ENCODE measurements at places on chromosomes 4 and X. TPM values are rescaled to one million over a fixed set of nuclear protein-coding genes. Genes with fewer than 3 reads are reported as not detected.

Gene ANOS1
- 12.1 TPM for total RNA-seq

GRCh38 chr4:19380600-19380999 lies 871.1 kb upstream of the SLIT2 start:
- no peak for DNase-seq

- DNase-seq: peak; percentile 92
Measured at GRCh38 chrX:74293343-74293946, 10.5 kb upstream of the ZCCHC13 start.

DNA sequence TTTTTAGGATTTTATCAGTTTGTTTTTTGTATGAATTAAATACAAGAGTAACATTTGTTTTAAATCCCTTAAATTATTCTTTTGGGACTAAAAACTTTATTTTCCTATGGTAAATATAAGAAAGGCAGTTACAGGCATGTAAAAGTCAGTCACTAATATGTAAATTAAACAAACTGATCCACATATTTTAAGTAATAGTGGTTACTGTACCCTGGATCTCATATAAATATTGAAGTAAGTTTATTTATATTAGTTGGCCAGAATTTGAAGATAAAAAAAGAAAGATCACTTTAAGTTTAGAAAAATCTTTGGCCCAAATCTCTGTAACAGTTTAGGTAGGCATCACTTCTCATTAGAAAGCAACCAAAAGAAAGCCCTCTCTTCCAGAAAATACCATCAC lies 45.8 kb downstream of the LDB2 start:
- no peak for DNase-seq

- DNase-seq: no peak
Measured at GRCh38 chr4:81634766-81635549, 163.3 kb upstream of the RASGEF1B start.

Gene NWD2
- total RNA-seq: not detected

DNA sequence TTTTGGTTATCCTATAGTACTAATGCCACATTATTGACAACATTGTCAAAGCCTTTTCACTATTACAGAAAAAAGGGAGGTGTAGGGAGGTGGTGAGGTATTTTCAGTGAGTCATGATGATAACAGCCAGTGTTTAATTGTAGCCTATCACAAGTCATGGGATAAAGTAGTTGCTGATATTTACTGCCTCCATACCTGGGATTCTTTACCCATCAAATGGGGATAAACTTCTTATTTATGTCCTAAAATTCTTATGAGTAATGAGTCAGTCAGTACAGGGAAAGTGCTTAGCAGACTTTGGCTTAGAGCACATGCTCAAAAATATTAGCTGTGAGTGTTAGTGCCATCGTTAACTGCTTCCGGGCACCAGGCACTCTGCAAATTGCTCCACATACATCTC lies 25.7 kb downstream of the ADGRG2 start:
- no peak for DNase-seq

Gene CDS1
- 0.48 TPM for total RNA-seq

Gene SPANXA2
- not detected for total RNA-seq

DNA sequence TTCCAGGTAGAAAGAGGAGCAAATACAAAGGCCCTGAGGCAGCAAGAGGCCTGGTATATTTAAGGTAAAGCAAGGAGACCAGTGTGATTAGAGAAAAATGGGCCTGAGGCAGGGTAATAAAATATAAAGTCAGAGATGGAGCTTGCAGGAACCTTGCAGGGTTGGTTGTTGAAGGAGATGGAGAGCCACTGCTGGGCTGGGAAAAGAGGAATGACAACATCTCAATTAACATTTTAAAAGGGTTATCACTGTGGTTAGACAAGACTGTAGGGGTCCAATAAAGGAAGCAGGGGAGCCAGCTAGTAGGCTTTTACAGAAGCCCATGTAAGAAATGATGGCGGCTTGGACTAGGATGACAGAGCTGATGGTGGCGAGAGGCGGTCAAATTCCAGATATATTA lies 205.5 kb upstream of the MBNL3 start:
- no peak for DNase-seq

GRCh38 chr4:188139671-188140070 lies 430 bp downstream of the TRIML1 start:
- DNase-seq: no peak

DNA sequence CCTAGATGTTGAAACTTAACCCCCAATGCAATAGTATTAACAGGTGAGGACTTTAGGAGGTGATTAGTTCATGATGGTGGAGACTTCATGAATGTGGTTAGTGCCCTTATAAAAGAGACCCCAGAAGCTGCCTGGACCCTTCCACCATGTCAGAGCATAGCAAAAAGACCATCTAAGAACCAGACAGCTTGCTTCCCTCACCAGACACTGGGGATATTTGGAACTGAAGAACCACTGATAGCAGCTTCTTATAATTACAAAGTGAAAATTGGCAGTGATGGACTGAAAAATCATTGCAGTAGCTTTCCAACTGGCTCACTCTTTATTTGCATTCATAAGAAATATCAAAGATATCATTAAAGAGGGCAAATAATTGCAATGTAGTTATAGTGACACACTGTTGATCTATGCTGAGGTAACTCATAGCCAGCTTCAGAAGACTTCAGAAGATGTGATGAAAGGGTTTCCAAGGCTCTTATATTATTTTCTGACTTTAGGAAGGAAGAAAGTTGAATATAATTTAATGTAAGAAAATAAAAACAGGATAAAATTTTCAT lies 5.8 kb downstream of the RASSF6 start:
- no peak for DNase-seq

- no peak for DNase-seq
Measured at GRCh38 chr4:184471881-184472613, 2.3 kb downstream of the IRF2 start.

DNA sequence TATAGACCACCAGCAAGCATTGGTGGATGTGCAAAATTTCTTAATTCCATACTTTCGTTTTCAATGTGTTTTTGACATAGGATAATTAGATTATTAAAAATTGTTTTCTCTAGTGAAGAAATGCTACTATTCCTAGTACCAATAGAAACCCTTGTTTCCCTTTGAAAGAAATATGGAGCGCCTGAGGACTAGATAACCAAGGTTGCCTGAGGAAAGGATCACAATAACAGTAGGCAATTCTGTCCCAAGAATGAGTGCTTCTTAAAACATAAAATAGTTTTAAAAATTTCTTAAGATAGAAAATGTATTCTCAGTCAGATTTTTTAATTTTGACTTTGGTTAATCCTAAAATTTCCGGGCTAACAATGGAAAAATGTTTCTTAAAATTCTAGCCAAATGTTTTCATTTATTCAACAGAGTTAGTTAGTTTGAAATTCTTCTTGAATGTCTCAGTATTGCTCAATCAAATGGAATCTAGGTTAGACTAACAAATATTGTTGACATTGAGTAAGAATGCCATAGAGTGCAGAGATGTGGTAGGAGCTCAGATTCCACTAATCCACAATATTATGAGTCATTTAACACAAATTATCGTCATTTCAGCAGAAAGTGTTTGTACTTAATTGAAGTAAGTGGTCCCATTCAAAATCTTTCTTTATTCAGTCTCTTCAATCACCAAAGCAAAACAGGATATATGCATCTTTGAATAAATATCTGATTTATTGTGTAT lies 666.0 kb downstream of the GRID2 start:
- no peak for DNase-seq

Gene SLC6A8
- 16.2 TPM for total RNA-seq

- DNase-seq: no peak
Measured at GRCh38 chr4:80266902-80267380, 477 bp downstream of the FGF5 start.

Gene CASP3
- 23.2 TPM for total RNA-seq

DNA sequence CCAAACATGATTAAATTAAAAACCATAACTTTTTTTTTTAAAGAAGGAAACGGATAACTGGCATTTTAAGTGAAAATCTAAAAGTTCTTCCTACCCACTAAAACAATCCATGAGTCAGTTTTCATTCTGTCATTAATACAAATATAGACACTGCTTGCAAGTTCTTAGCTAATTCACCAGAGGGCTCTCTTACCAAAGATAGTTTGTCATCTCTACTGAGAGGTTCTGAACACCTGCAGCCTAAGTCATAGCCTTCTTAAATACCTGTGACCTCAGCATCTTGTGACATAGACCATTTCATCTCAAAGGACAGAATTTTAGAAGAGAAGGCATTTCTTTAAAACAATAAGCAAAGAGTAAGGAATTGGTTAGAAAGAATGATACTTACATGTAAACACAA lies 65.3 kb upstream of the FAM120C start:
- DNase-seq: no peak

GRCh38 chr4:972651-973424 lies 531 bp downstream of the DGKQ start:
- DNase-seq: no peak

DNA sequence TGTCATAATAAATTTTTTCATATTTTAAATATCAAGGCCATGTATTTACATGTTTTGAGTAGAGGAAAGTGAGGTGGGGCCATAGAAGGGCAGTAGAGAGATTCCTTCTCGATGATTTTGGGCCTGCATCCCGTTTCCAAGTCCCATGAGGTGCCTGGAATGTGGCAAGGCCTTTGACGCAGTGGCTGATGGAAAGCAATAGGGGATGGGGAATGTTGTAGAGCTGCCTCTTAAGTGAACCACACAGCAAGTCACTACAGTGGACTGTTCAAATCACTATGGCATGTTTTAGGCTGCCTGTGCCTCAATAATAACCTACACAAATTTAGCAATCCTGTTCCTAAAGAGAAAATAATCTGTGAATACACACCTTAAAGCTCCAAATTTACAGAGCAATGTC lies 48.3 kb downstream of the ANXA5 start:
- DNase-seq: peak; percentile 75

DNA sequence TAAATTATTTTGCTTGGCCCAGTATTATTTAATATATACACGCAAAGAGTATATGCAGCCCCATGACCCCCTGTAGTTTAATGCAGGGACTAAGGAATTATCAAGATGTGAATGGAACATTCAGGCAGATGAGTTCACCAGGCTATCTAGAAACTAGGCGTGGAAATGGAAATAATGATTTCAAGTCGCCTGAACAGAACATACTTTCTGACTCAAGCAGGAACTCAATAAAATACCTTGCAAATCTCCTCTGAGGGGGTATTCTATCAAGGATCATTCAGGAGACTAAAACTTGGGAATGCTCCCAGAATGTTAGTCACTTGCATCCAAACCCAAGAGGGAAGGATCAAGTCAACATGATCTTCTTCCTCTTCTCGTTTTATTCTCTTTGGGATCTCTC lies 59.6 kb upstream of the RASSF6 start:
- DNase-seq: no peak

Gene CORIN
- 0.52 TPM for total RNA-seq

Gene GLOD5
- total RNA-seq: not detected

- no peak for DNase-seq
Measured at GRCh38 chrX:78066110-78066509, 37.9 kb upstream of the PGK1 start.

DNA sequence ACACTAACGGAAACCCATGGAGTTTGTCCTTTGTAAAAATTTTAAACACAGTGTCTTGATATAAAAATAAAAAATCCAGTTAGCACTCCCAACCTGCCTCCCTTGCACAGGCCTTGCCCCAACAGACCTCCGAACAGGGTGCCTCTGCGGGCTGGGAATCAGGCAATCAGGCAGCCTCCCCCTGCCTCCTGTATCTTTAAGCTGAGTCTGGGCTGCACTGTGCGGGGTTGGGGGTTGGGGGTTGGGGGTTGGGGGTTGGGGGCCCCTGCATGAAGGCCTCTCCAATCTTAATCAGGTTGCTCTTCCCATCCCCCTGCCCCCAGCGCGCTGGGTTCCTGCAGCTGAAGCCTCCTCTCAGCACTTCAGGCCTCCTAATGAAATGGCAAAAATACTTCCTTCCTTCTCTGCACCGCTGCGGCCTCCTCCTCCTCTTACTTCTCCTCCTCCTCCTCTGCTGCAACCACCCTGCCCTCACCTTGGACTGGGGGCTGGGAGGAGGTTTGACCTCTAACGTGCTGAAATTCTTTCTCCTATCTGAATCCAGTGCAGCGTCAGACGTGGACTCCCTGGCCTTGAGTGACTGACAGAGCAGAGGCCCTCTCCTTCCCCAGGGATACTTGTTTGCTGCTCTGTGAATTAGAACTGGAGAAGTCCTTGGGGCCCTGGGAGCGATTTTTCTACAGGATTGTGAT lies 26.6 kb downstream of the NLGN3 start:
- no peak for DNase-seq

- no peak for DNase-seq
Measured at GRCh38 chrX:68721991-68722860, 74.8 kb downstream of the STARD8 start.

- DNase-seq: no peak
Measured at GRCh38 chr4:87118826-87119225, 101.6 kb downstream of the KLHL8 start.

GRCh38 chr4:147362938-147363337 lies 118.0 kb upstream of the EDNRA start:
- peak; percentile 74 for DNase-seq

GRCh38 chrX:100819534-100819836 lies 706 bp upstream of the CSTF2 start:
- DNase-seq: no peak
